ENCODE measurements at places on chromosomes 7 and 10.

DNA sequence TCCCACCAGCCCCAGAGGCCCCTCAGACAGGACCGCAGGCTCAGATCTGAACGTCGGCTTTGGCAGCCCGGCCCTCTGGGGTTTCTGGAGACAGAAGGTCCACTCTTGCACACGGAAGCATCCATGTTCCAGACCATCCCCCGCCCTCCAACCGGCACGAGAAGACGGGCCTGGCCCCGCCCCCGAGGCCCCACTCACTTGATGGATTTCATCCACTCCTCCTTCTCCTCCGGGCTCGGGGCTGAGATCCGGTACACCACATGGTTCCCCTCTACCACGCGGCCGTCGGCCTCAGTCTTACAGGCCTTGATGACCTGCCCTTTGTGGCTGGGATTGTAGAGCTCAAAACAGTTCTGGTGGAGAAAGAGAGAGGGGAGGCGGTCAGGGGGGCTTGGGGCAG, 107.3 kb downstream of the CYTH3 start:
- DNase-seq, result no peak

DNA sequence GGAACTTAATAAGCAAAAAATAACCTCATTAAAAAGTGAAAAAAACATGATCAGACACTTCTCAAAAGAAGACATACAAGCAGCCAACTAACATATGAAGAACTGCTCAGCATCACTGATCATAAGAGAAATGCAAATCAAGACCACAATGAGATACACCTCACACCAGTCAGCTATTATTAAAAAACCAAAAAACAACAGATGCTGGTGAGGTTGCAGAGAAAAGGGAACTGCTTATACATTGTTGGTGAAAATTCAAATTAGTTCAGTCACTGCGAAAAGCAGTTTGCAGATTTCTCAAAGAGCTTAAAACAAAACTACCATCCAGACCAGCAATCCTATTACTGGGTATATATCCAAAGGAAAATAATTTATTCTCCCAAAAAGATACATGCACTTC, 513.3 kb downstream of the MDFIC start:
- DNase-seq, result no peak

GRCh38 chr7:69676247-69676646, 78.0 kb downstream of the AUTS2 start:
- no peak for DNase-seq

DNA sequence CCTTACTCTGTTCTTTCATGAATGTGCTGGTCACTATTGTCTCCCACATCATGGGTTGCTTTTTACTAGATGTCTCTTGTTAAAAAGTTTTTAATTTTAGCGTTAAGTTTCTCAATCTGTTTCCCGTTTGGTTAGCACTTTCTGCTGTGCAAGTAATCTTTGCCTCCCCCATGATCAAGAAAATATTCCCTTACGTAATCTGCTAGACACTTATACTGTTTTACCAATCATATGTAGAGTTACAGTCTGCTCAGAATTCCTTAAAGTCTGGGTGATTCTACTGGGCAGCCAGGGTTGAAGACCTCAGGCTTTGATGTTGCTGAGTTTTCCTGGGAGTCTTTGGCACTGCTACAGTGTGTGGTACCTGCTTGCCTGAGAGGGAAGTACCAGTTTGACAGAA, 38.2 kb upstream of the RPA3 start:
- DNase-seq, result no peak

- DNase-seq, result no peak
These were observed 203.2 kb downstream of the AHR start for GRCh38 chr7:17501441-17502212.

DNA sequence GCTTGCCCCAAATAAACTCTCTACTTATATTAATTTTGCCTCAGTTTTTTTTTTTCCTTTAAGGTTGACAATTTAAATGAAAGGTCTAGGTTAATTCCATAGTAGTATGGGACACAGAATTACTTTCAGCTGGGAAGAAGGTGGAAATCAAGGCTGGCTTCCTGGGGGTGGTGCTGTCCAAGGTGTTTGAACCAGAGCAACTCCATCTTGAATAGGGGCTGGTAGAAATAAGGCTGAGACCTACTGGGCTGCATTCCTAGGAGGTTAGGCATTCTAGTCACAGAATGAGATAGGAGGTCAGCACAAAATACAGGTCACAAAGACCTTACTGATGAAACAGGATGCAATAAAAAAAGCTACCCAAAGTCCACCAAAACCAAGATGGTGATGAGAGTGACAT, 1190.8 kb upstream of the AUTS2 start:
- no peak for DNase-seq

DNA sequence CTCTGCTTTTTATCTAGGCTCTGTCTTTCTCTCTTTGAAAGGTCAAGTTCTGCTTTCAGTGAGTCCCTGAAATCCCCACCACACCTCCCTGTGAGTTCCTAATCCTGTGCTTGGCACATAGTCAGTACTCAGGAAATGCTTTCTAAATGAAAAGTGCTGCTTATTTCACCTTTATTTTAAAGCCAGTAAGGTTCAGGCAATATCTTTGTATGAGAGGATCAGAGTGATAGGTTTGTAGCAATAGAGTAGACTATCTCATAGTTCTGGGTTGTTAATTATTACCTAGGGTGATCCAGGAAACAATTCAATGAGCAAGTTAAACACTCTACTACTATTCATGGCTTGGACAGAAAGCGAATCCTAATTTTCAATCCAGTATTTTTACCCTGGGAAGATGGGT, 7.4 kb upstream of the LAMB1 start:
- no peak for DNase-seq

DNA sequence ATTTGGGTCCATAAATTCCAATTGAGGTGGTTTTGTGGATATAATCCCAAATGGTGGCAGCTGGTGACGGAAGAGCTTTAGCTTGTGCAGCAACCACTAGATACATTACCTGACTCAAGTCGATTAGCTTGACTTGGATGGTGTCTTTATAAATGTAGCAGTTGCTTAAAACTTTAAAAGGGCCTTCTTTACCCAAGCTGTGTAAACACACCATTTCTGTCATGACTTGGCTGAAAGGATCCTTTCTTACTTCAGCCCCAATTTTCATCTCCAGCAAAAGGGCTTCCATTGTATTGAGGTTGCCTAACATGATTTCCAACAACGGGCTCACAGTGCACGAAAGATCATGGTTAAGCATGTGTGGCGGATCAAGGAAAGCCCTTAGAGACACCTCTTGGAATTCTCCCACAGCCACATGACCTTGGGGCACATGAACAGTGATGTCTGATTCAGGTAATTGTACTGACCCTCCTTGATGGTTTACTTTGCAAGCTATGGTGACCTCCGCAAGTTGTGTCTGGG, 57.9 kb downstream of the MACC1 start:
- no peak for DNase-seq

GRCh38 chr7:100626530-100627237, 14.3 kb downstream of the MOSPD3 start:
- peak; percentile 70 for DNase-seq

DNA sequence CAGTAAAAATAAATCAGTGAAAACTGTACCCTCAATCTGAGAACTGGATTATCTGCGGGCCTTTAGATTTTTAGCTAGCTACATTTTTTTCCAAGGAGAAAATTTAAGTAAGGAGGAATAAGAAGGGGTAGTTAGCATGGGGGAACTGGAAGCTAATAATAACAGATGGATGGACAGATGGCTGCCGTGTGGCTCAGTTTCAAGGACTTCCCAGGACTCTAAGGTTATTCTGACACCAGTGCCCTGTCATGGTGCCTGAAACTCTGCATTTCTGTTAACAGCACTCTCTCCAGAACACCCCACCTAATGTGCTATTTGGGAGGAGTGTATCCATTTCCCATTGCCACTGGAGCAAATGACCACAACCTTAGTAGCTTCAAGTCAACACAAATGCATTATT, 75.7 kb upstream of the PDE1C start:
- no peak for DNase-seq

DNA sequence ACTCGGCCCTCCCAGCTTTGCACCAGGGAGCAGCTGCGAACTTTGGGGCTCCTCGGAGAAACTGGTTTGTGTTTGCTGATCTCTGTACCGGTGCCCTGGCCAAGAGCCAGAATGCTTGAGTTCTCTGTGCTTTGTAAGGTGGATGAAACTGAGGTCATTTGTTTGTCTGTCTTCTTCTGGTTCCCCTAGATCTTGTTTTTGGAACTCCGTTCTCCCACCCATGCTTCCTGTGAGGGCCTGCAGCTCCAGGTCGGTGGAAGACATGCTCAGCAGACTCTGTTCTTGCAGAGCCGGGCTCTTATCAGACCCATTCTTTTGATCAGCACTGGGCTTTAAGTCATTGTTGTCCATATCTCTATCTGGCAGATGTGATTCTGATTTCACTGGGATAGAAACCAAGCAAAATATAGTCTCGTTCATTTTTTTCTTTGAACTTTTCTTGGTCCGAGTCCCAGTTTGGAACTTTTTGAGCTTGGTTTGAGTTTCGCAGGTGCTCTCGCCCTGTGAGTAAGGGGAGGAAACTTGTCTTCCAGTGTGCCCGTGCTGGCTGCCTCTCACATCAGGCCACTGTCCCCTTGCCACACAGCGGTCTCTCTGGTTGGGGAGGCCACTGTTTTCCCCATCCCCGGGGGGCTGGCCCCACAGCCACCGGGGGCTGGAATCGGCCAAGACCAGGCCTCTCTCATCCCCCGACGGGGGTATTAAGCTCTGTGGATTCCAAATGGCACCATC, 31.2 kb downstream of the JCAD start:
- DNase-seq, result no peak

DNA sequence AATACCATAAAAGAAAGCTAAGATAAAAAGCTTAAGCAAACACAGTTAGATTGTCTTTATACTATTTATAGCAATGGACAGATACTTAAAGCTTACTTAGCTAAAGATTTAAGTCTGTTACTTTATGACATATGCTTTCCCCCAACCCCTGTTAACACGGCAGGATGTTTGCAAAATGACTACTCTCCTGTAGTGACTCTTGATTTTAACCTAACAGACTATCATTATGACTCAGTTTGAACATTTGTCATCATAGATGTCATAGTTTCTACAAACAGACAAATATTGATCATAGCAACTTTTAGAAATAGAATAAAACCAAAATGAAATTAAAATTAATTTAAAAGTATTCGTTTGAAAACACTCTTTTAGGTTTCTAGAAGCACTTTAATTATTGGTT, 7.8 kb upstream of the COMMD3 start:
- no peak for DNase-seq

DNA sequence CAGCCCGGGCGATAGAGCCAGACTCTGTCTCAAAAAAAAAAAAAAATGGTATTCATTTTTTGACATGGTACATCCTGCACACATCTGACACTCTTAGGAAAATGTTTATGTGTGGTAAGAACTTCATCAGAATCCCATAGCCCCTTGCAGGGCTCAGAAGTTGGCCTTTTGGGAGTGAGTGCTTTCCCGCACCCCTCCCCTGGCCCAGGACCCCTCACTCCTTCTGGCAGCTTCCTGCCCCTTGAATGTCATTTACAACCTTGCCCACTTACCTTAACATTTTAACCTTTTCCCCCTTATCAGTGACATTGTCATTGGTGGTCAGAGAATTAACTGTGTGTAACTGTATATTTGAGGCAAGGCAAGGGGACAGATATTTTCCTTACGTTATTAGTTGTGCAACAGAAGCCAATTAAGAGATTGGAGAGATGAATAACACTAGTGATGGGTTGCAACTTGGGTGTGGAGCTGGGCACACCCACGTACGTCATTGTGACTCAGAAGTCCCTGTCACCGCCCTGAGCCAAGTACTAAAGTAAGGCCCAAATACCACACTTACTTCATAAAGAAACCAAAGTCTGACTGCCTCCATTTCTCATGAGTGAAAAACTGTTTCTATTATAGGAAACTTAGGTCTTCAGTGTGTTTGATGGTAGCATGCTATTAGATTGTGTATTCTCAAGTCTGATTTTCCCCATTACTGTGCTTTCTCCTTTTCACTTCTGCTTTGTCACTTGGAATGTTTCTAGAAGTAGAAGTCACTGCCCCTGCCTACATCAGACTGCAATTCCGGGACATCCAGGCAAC, 31.6 kb downstream of the OGDH start:
- no peak for DNase-seq

GRCh38 chr10:35213699-35214098, 87.1 kb downstream of the CREM start:
- DNase-seq, result no peak

DNA sequence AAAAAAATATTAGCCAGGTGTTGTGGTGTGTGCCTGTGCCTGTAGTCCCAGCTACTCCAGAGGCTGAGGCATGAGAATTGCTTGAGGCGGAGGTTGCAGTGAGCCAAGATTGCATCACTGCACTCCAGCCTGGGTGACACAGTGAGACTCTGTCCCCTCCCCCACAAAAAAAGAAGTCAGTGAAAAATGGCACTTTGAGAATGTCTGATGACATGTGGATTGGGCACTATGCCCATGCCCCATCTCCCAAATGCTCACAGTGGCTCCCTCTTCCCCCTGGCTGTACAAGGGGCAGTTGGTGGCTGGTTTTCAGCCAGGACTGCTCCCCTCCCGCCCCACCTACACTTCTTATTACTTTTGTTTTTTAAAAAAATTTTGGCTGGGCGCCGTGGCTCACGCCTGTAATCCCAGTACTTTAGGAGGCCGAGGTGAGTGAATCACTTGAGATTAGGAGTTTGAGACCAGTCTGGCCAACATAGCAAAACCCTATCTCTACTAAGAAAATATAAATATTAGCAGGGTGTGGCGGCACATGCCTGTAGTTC, 26.1 kb downstream of the IL15RA start:
- DNase-seq, result no peak

DNA sequence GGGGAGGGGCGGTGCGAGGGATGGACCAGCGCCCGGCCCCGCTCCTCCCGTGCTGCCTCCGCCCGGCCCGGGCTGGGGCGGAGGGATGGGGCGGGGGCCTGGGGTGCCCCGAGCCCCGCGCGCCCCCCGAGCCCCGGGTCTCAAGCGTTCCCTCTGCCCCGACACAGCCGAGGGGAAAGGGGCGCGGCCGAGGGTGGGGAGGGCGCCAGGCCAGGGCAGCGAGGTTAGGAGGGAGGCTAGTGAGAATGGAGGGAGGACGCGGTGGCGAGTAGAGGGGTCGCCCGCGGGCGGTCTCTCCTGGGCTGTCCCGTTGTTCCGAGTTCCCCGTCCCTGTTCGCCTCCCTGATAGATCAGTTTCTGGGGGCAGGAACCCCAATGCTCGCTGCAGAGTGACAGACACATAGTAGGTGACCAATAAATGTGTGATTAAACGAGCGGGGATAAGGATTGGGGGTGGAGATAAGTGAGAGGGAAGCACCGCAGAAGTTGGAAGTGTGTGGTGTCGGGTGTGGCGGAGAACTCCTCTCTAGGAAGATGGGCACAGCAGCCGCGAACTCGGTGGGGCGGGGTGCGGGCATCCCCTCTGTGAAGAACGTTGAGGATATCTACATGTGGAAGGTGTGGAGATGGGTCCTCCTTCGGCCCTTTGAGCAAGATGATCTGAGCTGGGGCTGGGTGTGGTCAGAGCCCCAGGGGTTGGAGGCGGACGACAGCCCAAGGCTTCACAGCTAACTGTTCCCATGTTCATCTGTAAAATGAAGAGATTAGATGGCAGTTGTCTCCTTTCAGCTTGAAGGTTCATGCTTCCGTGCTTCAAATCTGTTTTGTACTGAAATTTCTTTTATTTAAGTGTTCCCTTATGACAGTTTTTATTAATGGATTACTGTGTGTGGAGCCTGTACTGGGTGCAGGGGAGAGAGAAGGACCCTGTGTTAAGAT, 580 bp downstream of the ZNF775 start:
- DNase-seq, result peak; percentile 77
